ENCODE measurements at places on chromosomes 6 and 20. TPM values are rescaled to one million over a fixed set of nuclear protein-coding genes. Genes with fewer than 3 reads are reported as not detected.

DNA sequence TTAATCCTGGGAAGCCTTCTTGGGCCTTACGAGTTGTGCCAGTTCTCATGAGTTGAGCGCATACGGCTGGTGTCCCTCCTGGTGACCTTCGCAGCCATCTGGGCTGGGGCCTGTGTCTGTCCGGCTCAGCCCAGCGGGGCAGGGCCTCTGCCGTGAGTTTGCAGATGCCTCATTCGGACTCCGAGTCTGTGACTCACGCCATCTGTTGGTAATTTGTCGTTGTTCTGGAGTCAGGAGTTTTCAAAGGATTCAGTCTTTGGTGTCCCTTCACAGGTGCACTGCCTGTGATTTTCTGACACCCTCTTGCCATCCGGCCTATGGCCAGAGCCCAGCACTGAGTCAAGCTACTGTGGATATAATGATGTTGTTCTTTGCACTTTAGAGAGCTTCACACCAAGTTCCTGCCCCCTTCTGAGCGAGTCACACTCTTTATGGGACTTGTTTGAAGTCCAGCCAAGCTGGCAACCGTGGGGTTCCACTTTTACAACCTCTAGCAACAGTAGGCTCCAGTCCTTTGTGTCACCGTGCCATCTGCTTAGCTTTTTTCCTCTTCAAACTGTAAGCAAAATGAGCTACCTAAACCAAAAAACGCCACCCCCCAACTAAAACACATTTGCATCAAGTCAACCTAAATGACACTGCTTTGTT, 175.6 kb downstream of the AIG1 start:
- DNase-seq = no peak

GRCh38 chr6:147879031-147879580, 370.6 kb downstream of the SAMD5 start:
- no peak for DNase-seq

DNA sequence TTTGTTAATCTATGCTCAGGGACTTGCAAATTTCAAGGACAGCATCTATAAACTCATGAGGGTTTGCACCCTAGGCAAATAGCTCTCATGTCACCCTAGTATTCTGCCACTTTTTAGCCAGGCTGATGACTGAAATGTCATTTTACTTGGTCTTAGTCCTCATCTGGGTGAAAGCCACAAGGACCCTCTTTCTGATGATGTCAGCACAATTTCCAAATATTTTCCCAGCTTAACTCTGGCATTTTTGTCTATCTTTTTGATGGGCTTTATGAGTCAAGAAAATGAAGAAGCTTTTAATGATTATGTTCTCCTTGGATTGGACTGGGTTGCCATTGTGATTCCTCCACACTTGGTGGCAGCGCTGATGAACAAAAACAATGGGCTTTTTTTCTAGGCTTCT, 420.1 kb upstream of the BTBD3 start:
- no peak for DNase-seq

Gene FKBP1C
- not detected for total RNA-seq

Gene NKX2-4
- not detected for total RNA-seq

Gene MUC21
- total RNA-seq = not detected

Data from CD8-positive, alpha-beta T cell (primary cell).